T1000 (cell line): ENCODE measurements at places on chromosomes 3 and 15.
A peak's percentile ranks its signal among the peaks of the same experiment; 100 is the strongest.

GRCh38 chr3:115930922-115931321 is 307.6 kb downstream of the GAP43 start:
- DNase-seq = no peak

DNA sequence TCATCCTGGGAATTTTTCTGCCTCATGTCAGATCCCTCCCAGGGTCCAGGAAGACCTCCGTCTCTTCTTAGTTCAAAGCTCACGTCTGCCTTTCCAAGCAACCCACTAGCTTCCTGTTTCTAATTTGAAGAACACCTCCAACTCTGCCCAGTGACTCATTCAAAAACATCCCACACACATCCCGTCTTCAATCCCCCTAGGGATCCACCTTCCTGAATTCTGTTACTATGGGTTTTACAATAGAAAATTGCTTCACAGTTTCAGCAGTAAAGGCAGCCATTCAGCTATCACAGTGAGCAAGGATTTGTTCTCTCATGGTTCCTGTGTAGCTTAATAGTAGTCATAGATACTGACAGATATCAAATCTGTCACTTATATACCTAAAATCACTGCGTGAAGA is 308.3 kb upstream of the CCDC54 start:
- DNase-seq = peak; percentile 13

DNA sequence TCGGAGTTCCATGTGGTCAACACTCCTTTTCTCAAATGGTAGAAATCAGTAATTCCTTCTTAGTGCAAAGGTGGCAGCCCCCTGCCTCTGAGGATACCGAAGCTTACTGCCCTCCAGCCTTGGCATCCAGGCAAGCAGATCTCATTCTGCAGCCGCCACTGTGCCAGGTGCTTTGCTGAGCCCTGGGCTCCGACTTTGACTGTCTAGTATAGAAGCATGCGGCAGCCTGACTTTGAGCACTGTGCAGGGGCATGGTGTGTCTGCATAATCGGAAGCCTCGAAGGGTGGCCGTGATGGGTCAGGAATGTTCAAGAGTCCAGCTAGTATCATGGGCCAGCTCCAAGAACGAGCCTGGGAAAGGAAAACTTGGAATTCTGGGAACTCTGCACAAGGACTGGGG is 39.7 kb downstream of the ABTB1 start:
- DNase-seq = no peak

GRCh38 chr3:142064454-142064853 is 84.9 kb downstream of the TFDP2 start:
- no peak for DNase-seq

GRCh38 chr3:109188741-109189140 is 52.2 kb downstream of the C3orf85 start:
- no peak for DNase-seq

DNA sequence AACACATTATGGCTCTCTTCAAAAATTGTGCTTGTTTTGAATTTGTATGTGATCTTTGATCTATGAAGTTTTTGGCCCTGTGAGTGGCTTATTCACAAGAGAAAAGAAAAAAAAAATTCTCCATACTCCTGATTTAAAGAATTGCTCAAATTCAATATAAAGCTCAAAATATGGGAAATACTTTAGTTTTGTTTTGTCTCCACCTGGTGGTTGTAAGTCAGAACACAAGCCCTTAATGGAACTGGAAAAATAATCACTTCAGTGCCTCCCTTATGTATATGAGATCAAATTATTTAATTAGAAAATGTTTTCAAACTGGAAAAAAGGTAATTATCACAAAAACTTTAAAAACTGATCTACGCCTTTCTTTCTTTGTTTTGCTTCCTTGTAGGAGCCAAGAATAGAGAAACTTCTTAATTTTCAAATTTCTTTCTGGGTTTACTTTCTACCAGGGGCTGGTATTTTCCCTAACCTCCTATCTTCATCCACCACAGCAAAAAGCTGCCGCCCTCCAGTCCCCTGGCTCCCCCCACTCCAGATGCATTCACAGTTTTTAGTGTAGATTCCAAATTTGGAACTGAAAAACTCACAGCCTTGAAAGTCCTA is 50.6 kb downstream of the SERP1 start:
- no peak for DNase-seq

- no peak for DNase-seq
Measured at GRCh38 chr15:77749236-77749997, 116.7 kb upstream of the LINGO1 start.

DNA sequence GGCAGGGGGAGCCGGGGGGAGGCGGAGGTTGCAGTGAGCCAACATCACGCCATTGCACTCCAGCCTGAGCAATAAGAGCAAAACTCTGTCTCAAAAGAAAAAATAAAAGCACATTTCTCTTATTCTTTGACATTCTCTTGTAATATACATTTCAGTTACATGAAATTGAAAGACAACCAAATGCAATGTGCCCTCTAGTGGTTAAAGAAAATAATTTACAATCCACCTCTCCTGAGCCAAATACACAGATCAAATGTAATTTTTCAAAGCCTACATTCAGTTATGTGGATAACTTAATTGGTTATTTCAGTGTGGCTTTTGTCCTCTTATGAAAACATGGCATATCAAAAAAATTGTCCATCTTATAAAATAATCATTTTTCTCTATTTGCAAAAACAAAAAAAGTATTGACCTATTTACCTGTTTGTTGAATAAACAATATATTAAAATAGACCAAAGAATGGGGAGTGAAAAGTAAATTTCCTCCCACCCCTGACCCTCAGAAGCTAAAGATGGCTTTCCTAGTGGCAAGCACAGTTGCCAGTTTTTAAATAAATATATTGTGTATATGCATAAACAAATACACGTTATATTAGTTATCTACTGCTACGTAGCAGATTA is 14.2 kb upstream of the U2SURP start:
- DNase-seq = no peak

DNA sequence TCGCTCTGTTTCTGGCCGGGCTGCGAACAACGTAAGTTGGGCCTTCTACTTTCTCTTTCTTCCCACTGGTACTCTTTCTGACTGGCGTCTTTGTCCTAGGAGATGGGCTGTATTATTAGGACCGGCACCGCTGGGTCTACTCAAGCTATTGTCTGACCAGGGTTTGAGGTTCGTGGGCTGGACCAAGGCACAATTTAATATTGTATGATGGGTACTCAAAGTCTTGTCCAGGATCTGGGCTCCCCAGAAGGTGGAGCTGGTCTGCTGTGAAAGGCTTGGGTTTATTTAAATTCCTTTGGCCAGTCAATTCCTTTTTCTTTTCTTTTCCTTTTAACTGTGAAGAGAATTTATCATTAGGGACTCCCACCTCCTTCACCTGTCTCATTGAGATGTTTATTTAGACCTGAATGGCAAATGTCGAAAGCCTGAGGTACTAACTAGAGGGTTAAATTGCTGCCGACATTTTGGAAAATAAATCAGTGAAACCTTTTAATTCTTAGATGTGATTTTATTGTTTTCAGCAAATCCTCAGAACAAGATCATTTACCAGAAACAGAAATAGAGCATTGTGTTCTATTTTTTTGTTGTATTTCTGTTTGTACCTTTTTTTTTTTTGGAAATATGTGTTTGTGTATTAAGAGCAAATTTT is 410 bp downstream of the LRRC49 start:
- DNase-seq = no peak

- no peak for DNase-seq
Measured at GRCh38 chr3:113698956-113699355, 2.5 kb upstream of the USF3 start.

DNA sequence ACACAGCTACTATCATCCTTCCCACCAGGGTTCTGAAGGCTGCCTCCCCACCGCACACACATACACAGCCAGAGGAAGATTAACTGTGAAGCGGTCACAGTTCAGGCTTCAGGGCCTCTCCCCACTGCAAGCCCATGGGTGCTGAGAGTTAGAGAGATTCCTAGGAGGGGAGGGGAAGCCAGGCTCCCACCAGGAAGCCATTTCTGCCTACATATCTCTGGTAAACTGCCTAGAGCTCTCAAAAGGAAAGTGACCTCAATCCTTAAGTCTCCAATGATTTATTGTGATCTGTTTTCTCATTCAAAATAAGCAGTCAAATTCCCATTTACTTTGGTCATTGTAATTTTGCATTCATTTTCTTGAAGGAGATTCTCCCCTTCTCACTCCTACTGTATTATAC is 141.0 kb upstream of the BNIP2 start:
- no peak for DNase-seq

GRCh38 chr3:56683122-56683817 is at the start of gene TASOR:
TSS of gene TASOR (minus strand) at chr3:56683265. CDS start at chr3:56683006, 259 bp downstream.
- peak; percentile 62 for DNase-seq

DNA sequence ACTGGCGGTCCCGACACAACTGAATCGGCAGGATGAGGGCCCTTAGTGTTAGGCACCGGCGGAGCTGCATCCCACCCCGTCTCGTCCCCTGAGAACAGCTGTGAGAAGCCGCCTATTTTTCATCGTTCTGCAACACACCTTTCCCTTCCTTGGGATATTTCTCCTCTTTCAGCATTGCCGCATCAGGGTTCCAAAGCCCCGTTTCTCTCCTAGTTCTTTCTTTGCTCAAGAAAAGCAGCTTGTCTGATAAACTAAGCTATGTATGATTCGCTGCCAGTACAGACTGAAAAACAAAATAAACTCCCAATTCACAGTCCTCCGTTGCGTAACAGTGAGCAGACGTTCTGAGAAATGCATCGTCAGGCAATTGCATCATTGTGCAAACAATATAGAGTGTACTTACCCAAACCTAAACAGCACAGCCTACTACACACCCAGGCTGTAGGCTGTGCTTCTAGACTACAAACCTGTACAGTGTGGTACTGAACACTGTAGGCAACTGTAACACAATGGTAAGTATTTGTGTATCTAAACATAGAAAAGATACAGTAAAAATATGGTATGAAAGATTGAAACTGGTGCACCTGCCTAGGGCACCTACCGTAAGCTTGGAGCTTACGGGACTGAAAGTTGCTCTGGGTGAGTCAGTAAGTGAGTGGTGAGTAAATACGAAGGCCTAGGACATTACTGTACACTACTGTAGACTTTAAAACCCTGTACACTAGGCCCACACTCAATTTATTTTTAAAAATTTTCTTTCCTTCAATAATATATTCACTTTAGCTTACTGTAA is 8.9 kb upstream of the ADAMTS17 start:
- DNase-seq = no peak

DNA sequence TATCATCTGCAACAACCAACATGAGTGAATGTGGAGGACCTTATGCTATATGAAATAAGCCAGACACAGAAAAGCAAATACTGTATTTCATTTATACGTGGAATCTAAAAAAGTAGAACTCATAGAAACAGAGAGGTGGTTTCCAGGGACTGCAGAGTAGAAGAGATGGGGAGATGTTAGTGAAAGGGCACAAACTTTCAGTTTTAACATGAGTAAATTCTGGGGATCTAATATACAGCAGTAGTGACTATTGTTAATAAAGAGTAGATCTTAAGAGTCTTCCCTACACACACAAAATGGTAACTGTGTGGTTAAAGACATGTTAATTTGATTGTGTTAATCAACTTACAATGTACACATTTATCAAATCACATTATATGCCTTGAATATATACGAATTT is 20.9 kb upstream of the MELTF start:
- DNase-seq = no peak

- no peak for DNase-seq
Measured at GRCh38 chr3:173663696-173664111, 266.2 kb downstream of the NLGN1 start.

GRCh38 chr3:46867550-46867898 is 4.3 kb upstream of the MYL3 start:
- DNase-seq = no peak

DNA sequence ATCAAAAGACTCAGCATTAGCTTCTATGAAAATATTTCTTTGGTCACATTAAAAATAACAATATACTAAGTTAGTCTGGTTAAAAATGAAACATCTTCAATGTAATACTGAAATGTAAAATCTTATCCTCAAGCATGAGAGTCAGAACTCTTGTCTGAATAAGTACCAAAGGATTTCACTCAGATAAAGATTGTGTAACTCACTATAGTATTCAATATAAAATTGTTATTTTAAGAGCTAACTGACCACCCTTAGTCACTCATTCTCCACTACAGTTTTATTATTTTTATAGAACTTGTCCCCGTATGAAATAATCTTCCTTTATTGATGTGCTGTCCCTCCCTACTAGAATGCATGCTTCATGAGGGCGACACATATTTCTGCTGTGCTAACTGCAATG is 426.3 kb downstream of the MECOM start:
- DNase-seq = no peak

DNA sequence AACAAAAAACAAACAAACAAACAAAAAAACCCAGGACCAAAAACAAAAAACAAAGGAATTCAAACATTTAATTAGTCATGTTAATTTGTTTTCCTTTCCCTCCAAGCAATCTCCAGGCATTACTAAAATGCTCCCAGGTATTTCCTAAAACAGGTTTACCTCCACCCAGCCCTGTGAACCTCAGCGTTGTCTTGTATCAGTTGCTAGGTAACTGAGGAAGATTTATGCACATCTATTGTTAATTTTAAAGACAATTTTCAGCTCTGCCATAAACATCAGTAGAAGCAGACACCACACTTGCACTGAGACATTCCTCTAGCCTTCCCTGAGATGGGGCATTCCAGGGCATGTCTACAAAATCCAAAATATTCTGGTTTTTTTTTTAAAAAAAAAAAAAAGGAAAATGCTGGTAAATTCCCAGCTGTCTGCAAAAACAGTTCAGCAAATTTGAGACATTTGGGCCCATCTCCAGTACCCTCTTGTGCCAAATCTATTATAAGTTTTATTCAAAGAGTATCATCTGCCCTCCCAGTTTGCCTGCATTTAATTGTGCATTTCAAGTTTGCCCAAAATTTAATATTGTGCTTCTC is 227.6 kb downstream of the ADAMTS9 start:
- DNase-seq = no peak

- DNase-seq = no peak
Measured at GRCh38 chr3:169342652-169343505, 320.6 kb downstream of the MECOM start.

DNA sequence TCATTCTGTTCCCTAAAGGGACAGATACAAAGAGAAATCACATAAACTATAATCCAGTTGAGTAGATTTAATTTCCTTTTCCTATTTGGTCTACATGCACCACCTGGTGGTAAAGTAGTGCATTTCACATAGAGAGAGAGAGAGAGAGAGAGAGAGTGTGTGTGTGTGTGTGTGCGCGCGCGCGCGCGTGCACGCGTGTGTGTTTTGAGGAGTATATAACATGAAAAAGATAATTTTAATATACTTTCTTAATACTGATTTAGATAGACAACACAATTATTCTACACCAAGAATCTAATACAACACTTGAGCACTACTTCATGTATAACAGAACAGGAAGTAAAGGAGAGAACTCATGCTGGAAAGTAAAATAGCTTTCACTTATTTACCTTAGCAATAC is 1.1 kb upstream of the FGF7 start:
- DNase-seq = peak; percentile 1

GRCh38 chr3:59327376-59327808 is 277.6 kb upstream of the CFAP20DC start:
- no peak for DNase-seq

- no peak for DNase-seq
Measured at GRCh38 chr3:124935794-124936542, 1.4 kb upstream of the MUC13 start.

GRCh38 chr3:146503461-146504202 is 34.3 kb upstream of the PLSCR2 start:
- peak; percentile 43 for DNase-seq
